ENCODE measurements at places on chromosomes 6 and 20.
A peak's percentile ranks its signal among the peaks of the same experiment; 100 is the strongest.

DNA sequence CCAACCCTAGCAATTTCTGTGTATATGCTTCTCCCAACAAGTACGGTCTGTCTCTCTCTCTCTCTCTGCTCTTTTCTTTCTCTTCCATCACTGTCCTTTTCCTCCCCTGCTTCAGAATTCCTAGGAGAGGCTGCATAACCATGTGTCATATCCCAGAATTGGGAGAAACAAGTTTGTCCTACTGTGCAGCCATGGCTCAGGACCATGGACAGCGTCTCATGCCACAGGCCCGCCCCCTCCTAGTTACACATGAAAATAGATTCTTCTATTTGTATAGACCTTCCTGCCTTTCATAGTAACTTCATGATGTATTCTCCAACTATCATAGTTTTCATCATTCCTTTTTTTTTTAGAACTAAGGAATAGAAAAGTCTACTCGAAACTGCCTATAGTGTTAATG is 98.0 kb downstream of the FNDC1 start:
- DNase-seq: peak; percentile 48

- no peak for DNase-seq
These were observed 51.7 kb upstream of the ADGRF4 start for GRCh38 chr6:47646689-47647088.

- DNase-seq: no peak
These were observed 37.1 kb downstream of the TOP1 start for GRCh38 chr20:41065716-41066115.

GRCh38 chr6:141685416-141685815 is 447.3 kb upstream of the GJE1 start:
- DNase-seq: no peak

GRCh38 chr6:30679765-30680535 is 6.5 kb downstream of the PPP1R18 start:
- no peak for DNase-seq

DNA sequence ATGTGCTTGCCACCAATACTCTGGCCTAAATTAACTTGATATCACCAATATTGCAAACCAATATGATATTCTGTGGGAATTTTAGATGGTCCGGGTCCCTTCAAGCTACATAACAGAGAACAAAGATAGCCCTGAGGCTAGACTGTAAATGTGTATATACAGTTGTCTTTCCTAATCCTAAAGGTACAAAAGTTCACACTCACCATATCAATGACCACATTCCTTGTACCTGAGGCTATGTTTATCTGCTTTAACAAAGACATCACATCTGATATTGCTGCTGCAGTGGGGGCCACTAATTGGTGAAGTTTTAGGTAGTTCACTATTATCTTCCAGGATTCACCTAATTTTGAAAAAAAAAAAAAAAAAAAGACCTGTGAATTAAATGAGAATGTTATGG is 38.6 kb upstream of the VGLL2 start:
- no peak for DNase-seq

DNA sequence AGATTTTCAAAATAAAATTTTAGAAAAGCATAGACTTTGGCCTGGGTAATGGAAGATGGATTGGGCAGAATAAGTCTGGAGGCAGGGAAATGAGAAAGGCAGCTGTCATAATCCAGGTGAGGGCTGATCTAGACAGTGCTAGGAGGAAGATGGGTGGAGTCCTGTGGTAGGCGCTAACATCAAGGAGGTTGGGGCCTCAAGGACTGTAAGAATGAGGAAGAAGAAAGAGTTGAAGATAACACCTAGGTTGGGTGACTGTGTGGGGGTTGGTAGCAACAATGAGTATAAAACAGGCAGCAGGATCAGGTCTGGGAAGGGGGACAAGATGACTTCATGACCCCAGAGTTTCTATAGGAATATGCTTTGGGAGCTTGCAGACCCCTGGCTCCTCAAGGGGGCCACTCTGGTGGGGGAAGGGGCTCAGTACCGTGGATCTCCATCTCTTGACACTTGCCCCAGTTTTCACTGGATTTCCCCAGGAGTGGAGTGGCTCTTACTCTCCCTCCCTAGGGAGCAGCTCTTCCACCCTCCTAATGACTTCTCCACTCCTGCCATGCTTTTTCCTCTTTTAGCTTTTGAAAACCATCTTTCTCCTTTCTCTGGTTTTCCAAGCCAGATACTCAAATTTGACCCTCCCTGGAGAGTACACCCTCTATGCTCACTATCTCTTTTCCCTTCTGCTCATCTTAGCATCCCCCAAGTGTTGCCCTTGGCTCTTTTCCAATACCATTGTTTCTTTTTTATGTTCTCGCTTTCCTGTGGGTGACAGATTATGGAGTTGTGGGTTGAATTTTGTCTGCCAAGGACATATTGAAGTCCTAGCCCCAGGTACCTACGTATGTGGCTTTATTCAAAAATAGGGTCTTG is 14.8 kb downstream of the TRIM31 start:
- DNase-seq: peak; percentile 74

DNA sequence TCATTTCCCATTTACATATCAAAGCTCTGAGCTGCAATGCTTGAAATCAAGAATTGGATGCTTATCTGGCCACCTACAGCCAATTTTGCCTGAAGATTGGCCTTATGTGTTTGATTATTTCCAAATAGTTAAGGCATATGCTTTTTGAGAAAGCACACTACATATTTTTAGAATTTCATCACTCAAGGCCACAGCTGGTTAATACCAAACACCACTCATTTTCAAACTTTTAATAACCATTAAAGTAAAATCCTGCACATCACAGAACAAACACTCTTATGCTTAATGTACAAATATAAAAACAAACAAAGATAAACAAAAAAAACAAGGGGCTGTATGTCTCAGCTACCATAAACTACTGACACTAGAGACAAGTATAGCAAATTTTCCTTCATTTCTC is 96.9 kb upstream of the HMGCLL1 start:
- DNase-seq: no peak

DNA sequence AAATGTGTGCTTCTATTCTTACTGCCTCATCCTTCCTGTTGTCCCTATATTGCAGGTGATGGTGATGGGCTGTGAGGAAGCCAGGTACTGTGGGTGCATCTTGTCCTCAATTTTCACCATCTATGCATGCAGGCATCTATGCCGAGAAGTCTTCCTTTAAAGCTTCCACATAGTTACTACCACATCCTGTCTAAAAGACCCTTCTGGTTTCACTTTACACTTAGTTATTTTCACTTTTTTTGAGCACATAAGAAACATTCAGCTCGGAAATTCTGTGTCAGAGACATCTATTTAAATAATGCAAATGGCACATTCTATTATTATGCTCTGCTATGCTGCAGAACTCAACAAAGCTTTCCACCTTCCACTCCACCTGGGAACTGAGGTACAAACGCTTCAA is 28.2 kb upstream of the FABP7 start:
- no peak for DNase-seq

DNA sequence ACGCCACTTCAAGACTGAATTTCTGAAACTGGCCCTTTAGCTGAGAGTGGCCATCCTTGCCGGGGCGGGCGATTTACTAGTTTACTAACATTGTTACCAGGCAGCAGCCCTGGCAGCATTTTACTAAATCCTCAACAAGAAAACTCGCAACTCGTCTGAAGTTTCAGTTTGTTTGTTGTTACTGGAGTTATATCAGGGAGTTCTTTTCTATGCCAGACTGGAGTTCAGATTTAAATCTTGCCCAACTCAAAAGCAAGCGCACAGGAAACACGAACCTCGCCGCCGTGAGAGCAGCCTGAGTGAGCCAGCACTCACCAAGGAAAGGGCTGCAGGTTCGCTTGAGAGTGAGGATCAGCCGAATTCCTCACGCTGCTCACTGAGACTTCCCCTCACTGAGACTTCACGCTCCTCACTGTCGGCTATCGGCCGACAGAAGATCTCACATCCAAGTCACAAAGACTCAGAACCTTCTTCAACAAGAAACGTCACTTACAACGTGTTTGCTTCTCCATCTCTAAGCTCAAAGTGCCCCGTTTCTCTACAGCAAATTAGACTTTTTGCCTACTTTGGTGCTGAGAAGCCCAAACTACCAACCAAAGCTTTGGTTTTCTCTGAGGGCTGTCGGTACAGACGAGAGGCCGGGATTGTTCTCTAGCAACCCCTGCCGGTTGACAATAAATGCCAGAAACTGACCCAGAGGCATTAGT is 78.9 kb downstream of the OLIG3 start:
- DNase-seq: peak; percentile 82

DNA sequence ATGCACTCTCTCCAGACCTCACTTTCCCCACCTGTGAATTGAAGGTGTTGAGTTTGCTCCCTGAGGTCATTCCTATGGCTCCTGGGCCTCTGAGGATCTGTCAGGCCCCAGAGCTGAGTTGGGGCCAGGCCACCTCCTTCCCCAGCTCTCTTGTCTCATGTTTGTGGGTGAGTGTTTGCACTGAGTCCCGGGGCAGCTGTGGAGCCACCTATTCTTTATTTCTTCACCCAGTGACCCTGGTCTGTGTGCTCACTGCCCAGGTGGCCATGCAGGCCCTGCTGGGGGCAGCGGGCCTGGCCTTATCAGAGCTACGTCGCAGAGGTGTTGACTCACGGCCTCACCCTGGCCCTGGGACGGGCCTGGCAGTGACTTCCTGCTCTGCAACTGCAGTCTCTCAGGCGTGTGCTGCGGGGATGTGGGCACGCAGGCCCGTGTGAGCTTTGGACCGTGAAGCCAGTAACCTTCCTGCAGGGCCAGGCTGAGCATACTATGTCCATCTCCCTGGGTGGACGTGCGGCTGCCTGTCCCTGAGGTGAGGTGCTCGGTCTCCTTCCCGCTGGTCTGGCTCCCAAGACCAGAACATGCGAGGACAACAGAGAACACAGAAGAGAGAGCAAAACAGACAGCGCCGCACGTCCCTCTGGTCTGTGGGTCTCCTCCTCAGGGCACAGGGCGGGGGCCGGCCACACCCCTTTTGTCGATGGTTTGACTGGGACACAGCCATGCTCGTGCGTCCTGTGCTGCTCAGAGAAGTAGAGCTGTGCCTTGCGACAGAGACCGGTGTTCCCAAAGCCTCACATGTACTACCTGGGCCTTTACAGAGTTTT is 12.1 kb downstream of the TMEM181 start:
- peak; percentile 78 for DNase-seq

GRCh38 chr6:6090861-6091607 is 84.3 kb upstream of the NRN1 start:
- DNase-seq: no peak

- no peak for DNase-seq
These were observed 417.1 kb downstream of the BCKDHB start for GRCh38 chr6:80523531-80523997.

DNA sequence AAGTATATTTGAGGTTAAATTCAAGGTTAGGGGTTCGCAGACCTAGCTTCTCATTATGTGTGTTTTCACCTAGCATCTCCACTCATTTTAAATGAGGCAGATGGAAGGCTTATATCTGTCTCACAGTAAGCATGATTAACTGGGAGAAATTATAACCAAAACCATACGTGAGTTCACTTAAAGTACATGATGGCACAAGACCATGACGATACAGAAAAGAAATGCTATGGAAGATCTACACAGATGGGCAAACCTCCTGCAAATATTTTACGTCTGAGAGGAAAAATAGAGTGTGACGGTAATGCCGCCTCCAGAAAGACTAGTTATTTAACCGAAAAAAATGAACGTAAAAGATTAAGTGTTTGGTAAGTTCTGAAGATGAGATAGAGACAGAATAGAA is 337.8 kb downstream of the FARS2 start:
- DNase-seq: no peak

GRCh38 chr6:146876271-146877151 is 277.7 kb downstream of the ADGB start:
- peak; percentile 96 for DNase-seq

- no peak for DNase-seq
These were observed 63.2 kb downstream of the MAP3K5 start for GRCh38 chr6:136728976-136729515.

GRCh38 chr6:12613811-12614210 is 102.8 kb upstream of the PHACTR1 start:
- DNase-seq: no peak

- DNase-seq: peak; percentile 11
These were observed 147.2 kb downstream of the RPS12 start for GRCh38 chr6:132961610-132962009.

DNA sequence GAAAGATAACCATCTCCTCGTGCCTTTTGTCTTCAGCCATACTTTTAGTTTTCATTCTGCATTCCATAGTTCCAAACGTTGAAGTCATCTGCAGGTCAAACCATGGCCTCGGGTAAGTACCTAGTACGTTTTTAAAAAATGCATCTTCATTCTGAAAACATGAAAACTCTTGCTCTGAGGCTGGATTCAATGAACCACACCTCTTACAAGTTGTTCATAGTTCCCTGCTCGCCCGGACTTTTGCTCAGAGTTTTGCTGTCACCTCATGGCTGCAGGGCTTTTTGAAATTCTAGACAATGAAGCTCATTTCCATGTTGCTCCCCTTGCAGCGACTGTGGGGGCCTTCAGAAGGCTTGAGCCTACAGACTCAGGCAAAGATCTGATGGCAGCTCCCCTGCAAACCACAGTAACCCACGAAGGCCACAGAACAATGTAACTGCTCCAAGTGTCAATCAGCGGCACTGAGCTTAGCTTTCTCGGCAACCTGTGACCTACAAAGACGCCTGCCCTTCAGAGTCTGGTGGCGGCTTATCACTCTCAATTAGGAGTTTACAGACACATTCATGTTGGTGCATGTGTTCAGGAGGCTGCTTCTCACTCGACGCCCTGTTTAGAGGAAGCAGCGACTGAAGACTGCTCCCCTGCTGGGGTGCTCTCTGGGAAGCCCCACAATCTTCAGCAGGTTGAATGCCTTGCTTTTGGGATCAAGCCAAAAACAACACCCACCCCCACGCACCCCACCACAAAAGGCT is 61.2 kb downstream of the FOXC1 start:
- DNase-seq: peak; percentile 29

DNA sequence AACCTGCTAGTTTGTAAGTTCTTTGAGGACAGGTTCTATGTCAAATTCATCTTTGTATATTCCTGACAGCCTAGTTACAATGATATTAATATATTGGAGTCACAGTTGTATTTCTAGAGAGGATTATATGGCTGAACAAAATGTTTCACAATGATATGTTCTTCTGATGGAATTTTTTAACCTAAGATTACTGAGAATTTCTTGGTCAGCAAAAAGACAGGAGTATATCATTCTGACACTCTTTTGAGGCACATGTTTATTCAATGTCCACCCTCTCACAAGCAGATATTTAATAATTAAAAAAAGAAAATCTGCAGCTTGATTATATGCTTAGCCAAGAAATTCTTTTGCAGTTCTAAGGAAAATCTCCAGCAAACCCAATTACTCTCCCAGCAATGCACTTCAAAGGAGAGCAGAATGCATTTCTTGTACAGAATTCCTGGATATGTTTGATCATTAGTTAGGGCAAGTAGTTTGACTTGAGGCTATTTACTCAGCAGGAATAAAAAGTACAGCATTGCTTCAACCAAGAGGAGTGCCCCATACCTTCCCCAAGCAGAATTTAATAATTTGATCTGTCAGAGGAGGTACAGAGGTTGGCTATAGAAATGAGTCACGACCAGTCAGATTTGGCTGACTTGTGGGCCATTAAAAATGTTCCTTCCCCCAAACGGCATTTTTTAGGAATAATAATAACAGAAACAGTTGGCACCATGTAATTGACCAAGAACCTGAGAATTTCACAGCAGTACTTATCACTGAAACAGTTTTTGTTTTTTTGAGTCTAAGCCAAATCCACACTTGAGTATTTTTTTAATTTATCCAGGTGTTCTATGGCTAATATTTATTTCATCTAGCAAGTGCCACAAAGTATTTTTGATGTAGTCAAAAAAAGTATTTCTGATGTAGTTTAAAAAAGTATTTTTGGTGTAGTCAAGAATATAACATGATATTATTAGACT is 508.1 kb upstream of the FLRT3 start:
- no peak for DNase-seq

- no peak for DNase-seq
These were observed 39.3 kb downstream of the NINL start for GRCh38 chr20:25546048-25546447.
